Endodermal cell (in vitro differentiated cells): ENCODE measurements at places on chromosomes 12 and 14. TPM values are rescaled to one million over a fixed set of nuclear protein-coding genes. Genes with fewer than 3 reads are reported as not detected.
A peak's percentile ranks its signal among the peaks of the same experiment; 100 is the strongest.

DNA sequence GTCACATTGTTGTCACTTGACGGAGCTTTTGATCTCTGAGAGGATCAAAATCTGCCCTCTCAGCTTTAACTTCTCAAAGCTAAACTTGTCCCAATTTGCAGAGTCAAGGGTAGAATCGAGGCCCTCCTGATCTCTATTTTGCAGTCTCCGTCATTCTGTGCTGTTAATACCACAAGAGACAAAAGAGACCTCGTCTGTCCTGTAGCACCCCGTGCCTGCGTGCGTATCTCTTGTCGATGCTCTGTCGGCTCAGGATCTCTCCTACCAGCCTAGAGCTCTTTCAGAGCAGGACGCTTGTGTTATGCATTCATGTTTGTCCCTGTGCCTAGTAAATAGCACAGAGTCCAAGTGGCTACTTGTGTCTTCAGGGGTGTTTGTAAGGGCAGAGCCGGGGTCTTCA is 5.1 kb downstream of the EVL start:
- no peak overlapping the region for H3K4me3 ChIP-seq
- DNase-seq = no peak
- no peaks in the 10 kb centered on the region for H3K4me1 ChIP-seq
- H3K27me3 ChIP-seq = no peaks in the 10 kb centered on the region
- no peaks in the 10 kb centered on the region for H3K36me3 ChIP-seq

GRCh38 chr12:14979468-14979867 is 6.6 kb downstream of the PDE6H start:
- DNase-seq = no peak
- no peaks in the 10 kb centered on the region for H3K36me3 ChIP-seq

- no peaks in the 10 kb centered on the region for H3K36me3 ChIP-seq
- H3K4me3 ChIP-seq = no peak overlapping the region
- no peaks in the 10 kb centered on the region for H3K4me1 ChIP-seq
- no peak for DNase-seq
- no peak overlapping the region for H3K27ac ChIP-seq
Measured at GRCh38 chr12:55698241-55698955, 9.3 kb downstream of the ITGA7 start.

DNA sequence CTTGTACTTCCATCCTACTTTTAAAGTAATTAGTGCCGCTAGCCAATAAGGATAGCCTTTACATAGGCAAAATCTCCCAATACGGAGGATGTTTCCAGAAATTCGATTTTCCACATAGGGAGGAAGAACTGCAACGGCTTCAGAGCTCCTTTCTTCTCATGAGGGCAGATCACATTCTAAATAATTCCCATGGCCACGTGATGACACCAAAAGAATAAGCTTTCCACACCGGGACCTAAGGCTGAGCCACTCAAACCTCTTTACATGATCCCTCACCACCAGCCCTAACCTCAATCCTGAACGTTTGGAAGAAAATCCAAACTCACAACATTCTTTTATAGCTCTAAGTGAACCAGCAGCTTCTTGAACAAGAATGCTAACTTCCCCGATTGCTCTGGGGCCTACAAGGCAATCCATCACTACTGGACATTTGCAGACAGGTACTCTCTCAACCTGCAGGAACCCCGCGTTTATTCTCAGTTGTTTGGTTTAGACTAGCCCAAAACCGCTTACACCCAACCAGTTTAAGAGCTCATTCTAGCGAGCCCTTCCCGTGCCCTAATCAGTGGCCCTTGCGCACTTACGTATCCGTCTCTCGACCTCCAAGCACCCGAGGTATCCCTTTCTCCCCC is 884 bp downstream of the CAPRIN2 start:
- H3K27me3 ChIP-seq = no peaks in the 10 kb centered on the region
- peak overlapping the region; percentile 92 for H3K4me3 ChIP-seq
- H3K36me3 ChIP-seq = peaks cover 15% of the 10 kb centered on the region
- DNase-seq = no peak
- H3K27ac ChIP-seq = no peak overlapping the region

DNA sequence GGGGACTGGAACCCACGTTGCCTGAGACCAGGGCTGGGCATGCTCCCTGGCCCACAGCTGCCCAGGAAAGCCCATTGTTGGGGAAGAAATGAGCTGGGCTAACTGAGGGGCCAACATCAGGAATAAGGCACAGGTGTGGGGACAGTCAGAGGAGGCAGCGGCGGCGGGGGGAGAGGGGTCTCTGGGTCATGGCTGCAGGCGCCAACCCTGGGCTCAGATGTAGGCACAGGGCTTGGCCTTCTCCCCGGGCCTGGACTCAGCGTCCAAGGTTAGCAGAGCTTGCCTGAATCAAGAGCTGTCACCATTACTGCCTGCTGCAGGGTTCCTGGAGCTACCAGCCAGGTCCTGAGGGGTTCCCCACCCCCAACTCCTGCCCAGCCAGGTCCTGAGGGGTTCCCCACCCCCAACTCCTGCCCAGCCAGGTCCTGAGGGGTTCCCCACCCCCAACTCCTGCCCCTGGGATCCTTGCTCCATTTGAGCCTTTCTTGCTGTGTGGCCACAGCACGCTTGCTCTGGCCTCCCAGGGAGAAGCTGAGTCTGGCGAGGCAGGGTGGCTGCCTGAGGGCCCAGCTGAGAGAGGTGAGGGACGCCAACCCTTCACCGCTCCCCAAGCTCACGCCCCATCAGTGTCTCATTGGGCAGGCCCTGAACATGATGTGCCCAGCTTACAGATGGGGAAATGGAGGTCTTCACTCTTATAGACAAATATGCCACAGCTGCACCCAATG is 6.2 kb downstream of the CHGA start:
- H3K36me3 ChIP-seq = no peaks in the 10 kb centered on the region
- H3K4me3 ChIP-seq = no peak overlapping the region
- no peak overlapping the region for H3K27ac ChIP-seq
- peaks cover 5% of the 10 kb centered on the region for H3K4me1 ChIP-seq

- no peak overlapping the region for H3K27ac ChIP-seq
- peaks cover 4% of the 10 kb centered on the region for H3K27me3 ChIP-seq
- no peak overlapping the region for H3K4me3 ChIP-seq
- H3K36me3 ChIP-seq = no peaks in the 10 kb centered on the region
Measured at GRCh38 chr12:2540535-2540941, 254.2 kb upstream of the FKBP4 start.

DNA sequence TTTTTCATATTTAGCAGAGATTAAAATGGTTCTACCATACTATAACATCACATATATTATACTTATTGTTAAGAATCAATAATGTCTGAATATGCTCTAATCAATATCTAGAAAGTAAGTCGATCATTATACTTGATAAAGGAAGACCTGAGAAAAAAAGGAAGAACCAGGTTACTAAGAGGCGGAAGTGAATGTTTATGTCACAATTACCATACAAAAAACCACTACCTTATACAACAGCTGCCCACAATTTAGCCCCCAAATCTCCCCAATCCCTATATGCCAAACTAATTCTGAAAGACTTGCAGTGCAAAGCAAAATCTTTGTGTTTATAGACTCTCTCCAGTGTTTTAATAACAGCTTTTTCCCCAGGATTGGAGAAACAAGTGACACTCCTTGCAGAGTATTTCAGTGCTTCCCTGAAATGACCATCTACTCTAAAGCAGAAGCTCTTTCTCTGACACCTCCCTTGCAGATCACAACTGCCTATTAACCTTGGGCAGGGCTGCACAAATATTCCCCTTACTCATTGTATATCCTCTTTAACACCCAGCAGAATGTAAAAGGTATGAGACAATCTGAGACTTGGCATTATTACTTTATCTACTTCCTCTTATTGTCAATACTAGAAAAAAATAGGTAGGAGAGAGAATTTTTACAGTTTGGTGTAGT is 12.7 kb upstream of the SLC2A3 start:
- no peak overlapping the region for H3K27ac ChIP-seq
- DNase-seq = no peak
- peaks cover 3% of the 10 kb centered on the region for H3K4me1 ChIP-seq
- H3K27me3 ChIP-seq = no peaks in the 10 kb centered on the region

- no peaks in the 10 kb centered on the region for H3K36me3 ChIP-seq
- H3K27me3 ChIP-seq = no peaks in the 10 kb centered on the region
- no peak overlapping the region for H3K4me3 ChIP-seq
- DNase-seq = no peak
- no peak overlapping the region for H3K27ac ChIP-seq
- no peaks in the 10 kb centered on the region for H3K4me1 ChIP-seq
Measured at GRCh38 chr12:64950711-64951298, 126.4 kb downstream of the TBC1D30 start.

DNA sequence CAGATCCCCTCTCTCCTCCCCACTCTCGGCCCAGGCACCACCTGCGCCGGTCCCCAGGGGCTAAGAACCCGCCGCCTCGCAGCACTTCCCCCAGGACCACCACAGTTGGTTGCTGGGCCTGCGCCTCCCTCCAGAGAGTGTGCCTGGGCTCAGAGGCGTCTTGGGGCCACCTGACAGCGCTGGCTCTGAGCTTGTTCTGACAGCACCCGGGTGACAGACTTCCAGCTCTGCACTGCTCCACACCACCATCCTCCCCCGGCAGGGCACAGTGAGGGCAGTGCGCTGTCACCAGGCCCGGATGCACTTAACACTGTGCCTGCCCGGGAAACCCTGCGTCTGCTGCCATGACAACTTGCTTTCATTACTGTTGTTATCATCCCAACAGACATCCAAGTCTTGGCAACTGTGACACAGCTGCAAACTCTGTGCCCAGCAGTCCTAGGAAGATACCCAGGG is 6.6 kb downstream of the BRF1 start:
- H3K27me3 ChIP-seq = no peaks in the 10 kb centered on the region
- H3K36me3 ChIP-seq = no peaks in the 10 kb centered on the region
- no peak for DNase-seq
- no peaks in the 10 kb centered on the region for H3K4me1 ChIP-seq

DNA sequence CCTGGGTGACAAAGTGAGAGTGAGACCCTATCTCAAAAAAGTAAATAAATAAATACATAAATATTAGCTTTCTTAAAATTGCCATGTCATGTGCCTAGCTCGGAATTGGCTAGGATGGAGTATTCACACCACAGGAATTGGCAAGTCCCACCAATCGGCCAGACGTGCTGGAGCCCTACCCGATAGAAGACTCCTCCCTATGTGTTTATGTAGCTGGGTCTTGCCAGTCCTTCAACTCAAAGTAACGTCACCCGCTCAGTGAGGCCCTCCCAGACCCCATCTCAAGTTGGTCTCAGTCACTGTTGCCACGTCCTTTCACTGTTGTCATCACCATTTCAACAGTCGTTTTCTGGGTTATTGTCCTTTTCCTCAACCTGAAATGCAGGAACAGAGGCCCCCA is 20.2 kb downstream of the VRTN start:
- DNase-seq = no peak
- peaks cover 6% of the 10 kb centered on the region for H3K4me1 ChIP-seq
- H3K27me3 ChIP-seq = no peaks in the 10 kb centered on the region

- no peaks in the 10 kb centered on the region for H3K27me3 ChIP-seq
- no peaks in the 10 kb centered on the region for H3K36me3 ChIP-seq
- no peak overlapping the region for H3K27ac ChIP-seq
- H3K4me3 ChIP-seq = no peak overlapping the region
Measured at GRCh38 chr12:124286414-124286813, 8.5 kb upstream of the RFLNA start.

GRCh38 chr14:44640416-44640815 is 133.3 kb upstream of the FSCB start:
- no peaks in the 10 kb centered on the region for H3K27me3 ChIP-seq
- H3K27ac ChIP-seq = no peak overlapping the region
- peak overlapping the region; percentile 56 for H3K4me3 ChIP-seq
- no peak for DNase-seq

- H3K27ac ChIP-seq = no peak overlapping the region
- H3K27me3 ChIP-seq = no peaks in the 10 kb centered on the region
- H3K4me3 ChIP-seq = no peak overlapping the region
Measured at GRCh38 chr14:75545907-75546306, 23.6 kb downstream of the BATF start.

GRCh38 chr12:46271863-46272262 is 3.0 kb upstream of the SLC38A1 start:
- no peak overlapping the region for H3K4me3 ChIP-seq
- H3K27ac ChIP-seq = no peak overlapping the region
- no peaks in the 10 kb centered on the region for H3K27me3 ChIP-seq
- H3K4me1 ChIP-seq = peaks cover 6% of the 10 kb centered on the region
- no peaks in the 10 kb centered on the region for H3K36me3 ChIP-seq
- DNase-seq = no peak

- H3K4me1 ChIP-seq = no peaks in the 10 kb centered on the region
- no peak for DNase-seq
- H3K4me3 ChIP-seq = no peak overlapping the region
Measured at GRCh38 chr14:71212683-71213107, 305.4 kb downstream of the PCNX1 start.

DNA sequence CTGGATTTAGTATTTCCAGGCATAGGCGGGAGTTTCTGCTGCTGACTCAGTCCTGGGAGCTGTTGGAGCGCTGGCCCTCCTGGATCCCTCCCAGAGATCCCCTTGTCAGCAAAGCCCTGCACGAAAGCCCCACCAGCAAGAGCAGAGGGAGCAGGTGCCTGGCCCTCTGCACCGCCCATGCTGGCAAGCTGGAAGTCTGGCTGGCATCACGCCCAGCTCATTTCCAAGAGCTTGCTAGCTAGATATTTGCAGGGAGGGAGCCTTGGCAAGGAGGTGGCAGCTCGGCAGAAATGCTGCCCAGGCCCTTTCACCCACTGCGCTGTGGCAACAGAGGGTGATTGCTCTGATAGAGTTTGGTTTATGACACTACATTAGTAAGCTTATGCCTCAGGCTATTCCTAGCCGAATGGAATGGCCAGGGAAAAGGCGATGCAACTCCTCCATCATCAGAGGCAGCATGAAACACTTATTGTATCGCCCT is 193.9 kb downstream of the EMP1 start:
- no peaks in the 10 kb centered on the region for H3K4me1 ChIP-seq
- peaks cover 14% of the 10 kb centered on the region for H3K27me3 ChIP-seq
- no peaks in the 10 kb centered on the region for H3K36me3 ChIP-seq
- no peak for DNase-seq

DNA sequence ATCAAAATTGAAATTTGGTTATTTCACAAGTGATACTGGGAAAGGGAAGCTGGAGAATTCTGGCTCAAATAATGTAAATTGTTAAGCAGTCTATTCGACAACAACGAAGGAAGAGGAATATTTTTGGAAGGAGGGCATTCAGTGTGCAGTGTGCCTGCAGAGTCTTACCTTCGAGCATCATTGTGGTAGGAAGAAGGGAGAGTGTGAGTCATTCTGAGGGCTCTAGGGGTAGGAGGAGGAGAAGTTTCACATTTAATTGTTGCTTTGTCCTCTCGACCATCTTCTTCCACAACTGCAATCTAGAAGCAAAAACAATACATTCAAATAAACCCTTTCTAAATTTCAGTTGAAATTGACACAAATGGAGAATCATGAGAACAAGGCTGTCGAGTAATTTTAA is 263.0 kb downstream of the ACSS3 start:
- DNase-seq = no peak
- H3K4me1 ChIP-seq = no peaks in the 10 kb centered on the region
- no peak overlapping the region for H3K27ac ChIP-seq
- no peak overlapping the region for H3K4me3 ChIP-seq

- H3K4me1 ChIP-seq = no peaks in the 10 kb centered on the region
- peaks cover 79% of the 10 kb centered on the region for H3K36me3 ChIP-seq
- no peak overlapping the region for H3K27ac ChIP-seq
- no peak for DNase-seq
Measured at GRCh38 chr14:55318694-55319093, 47.5 kb downstream of the FBXO34 start.

The MGP gene
- not detected in 2 replicates for total RNA-seq

The C12orf50 gene
- 0.35 TPM in 1 of 3 replicates, not detected in the others for total RNA-seq

The CAPS2 gene
- total RNA-seq = 3.0 and 3.9 TPM in 2 replicates

The ANKRD33 gene
- 0.23 TPM in 1 of 2 replicates, not detected in the other for total RNA-seq

The EGLN3 gene
- total RNA-seq = 13.0 to 35.6 TPM (median 13.4 TPM) in 3 replicates

The NGB gene
- total RNA-seq = not detected in 2 replicates

The C14orf39 gene
- 0.72 to 1.1 TPM (median 0.97 TPM) in 3 replicates for total RNA-seq

The ADCY6 gene
- 33.4 to 58.6 TPM (median 53.4 TPM) in 3 replicates for total RNA-seq

The TAS2R19 gene
- 6.6 and 11.3 TPM in 2 replicates for total RNA-seq

The KRT82 gene
- total RNA-seq = not detected in 3 replicates

The HPD gene
- 0.42 to 0.71 TPM (median 0.44 TPM) in 3 replicates for total RNA-seq

The GOLGA3 gene
- 38.1 and 38.2 TPM in 2 replicates for total RNA-seq

The OR4K2 gene
- not detected in 3 replicates for total RNA-seq
